ENCODE measurements at places on chromosomes 3 and 15.

- no peak for DNase-seq
These were observed 91.6 kb downstream of the RASA2 start for GRCh38 chr3:141578202-141578973.

DNA sequence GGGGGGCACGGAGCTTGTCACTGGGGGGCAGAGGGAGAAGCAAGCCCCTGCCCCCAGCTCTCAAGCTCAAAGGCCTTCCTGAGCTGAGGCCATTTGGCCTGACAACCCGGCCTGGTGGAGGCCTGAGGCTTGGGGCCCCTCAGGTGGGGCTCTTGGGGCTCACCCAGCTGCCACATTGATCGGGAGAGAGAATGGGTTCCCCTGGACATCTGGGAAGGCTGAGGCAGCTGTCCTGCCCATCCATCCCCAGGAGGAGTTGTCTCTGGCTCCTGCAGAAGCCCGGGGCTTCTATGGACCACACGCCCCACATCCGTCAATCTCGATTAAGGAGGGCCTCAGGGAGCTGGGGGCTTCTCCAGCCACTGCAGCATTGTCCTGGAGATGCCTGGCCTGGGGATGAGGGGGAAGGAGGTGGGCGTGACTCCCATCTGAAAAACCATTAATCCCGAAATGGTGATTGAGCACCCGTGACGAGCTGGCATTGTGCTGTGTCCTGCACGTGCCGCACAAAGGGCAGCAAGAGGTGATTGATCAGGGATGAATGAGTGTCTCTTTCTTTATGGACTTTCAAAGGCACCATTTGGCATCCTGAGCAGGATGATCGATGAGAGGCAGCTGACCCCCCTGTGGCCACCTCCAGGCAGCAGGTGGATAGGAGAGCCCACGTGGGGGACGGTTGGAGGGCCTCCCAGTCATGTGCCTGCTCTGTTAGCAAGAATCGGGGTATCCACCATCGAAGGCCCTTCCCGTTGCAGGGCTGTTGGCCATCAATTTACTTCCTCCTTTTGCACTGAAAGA lies 17.2 kb upstream of the CRABP1 start:
- DNase-seq, result no peak

DNA sequence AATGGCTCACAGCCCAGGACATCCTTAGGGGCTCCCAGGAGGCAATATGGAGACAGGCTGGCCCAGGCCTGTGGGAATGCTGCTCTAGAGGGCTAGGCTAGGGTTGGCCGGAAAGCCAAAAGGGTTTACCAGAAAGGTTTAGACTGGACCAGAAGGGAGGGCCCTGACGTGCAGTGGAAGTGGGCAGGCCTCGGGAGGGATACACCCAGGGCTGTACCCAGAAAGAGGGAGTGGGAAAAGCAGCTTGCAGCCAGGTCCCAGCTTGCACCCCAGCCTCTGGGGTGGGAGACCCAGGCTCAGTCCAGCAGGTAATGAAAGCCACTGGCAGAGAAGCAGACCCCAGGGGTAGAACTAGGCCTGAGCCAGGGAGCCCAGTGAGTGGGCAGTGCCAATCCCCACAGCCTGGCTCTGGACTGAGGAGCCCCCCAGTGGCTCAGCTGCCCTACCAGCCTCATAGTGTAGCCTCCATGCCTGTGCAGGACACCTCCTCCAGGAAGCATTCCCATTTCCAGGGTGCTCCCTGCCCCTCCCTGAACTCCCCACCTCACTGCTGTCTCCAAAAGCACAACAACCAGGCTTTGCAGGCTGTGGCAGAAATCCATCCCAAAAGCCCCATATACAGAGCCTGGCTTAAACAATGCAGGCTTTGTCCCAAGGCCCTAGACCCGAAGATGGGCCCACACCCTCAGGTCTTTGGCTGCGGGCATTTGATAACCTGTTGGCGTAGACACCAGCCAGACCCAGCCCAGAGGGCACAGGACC lies 3.5 kb downstream of the GORASP1 start:
- DNase-seq, result no peak

- DNase-seq, result no peak
These were observed 381.2 kb upstream of the CBLB start for GRCh38 chr3:106249981-106250380.

- no peak for DNase-seq
These were observed 33.5 kb downstream of the SUCLG2 start for GRCh38 chr3:67620869-67621268.

DNA sequence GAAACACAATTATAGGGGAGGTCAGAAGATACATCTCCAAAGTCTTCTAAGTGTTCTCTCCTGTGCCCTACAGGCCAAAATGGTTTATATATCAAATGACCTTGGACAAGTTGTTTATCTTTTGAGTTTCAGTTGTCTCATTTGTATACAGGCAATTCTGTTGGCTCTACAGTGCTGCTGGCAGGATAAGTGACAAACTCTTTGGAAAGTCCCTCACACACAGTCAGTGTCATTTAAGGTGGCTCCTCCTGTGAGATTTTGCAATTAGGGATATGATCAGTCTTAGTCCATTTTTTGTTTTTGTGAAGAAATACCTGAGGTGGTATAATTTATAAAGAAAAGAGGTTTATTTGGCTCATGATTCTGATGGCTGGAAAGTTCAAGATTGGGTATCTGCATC lies 1035.8 kb upstream of the CFAP20DC start:
- DNase-seq, result no peak

GRCh38 chr15:62052713-62053112 lies 7.5 kb downstream of the VPS13C start:
- DNase-seq, result no peak

GRCh38 chr3:195591852-195592251 lies 8.1 kb upstream of the APOD start:
- no peak for DNase-seq

DNA sequence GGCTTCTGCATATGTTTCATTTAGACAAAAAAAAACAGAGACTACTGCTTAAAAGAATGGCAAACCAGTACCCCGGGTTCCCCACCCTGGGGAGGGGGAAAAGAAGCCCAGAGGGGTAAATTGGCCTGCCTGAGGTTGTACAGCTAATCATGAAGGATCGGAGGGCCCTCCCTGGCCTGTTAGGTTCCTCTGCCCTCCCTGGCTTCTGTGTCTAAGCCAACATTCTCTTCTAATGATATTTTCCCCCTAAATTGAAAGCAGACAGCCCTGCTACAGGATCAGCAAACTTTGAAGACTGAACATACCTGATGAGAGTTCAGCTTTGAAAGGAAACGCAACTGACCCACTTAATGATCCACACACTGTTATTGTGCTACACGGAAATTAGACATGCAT lies 2.5 kb downstream of the ARHGAP31 start:
- no peak for DNase-seq

GRCh38 chr3:128395500-128396162 lies 71.1 kb downstream of the DNAJB8 start:
- DNase-seq, result no peak

- no peak for DNase-seq
These were observed 111.6 kb downstream of the ALDH1A2 start for GRCh38 chr15:57953874-57954273.

DNA sequence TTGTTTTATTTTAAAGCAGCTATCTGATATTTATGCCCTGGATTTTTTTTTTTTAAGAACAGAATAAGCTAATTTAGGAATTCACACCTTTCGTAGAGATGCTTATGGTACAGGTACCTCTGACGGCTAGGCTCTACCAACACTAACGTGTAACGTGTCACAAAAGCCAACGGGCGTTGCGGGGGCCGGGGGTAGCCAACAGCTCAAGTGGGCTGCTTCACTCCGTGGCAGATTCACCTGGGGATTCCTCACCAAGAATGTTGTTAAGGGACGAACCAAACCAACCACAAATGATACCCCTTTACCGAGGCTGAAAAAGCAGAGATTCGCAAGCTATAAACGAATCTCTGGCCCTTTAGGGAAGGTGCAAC lies 1.0 kb downstream of the TMCC1 start:
- DNase-seq, result no peak

DNA sequence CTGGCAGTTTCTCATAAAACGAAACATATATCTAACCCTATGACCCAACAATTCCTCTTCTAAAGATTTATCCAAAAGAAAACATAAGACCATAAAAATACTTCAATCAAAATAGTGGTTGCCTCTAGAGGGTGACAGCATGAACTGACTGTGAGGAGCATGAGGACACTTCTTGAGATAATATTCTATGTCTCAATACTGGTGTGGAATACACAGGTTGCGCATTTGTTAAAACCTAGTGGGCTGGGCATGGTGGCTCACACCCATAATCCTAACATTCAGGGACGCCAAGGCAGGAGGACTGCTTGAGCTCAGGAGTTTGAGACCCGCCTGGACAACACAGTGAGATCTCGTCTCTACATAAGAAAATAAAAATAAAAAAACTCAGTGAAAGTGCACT lies 57.3 kb downstream of the HERC1 start:
- DNase-seq, result no peak

- DNase-seq, result no peak
These were observed 617.5 kb upstream of the NECTIN3 start for GRCh38 chr3:110454066-110454465.

DNA sequence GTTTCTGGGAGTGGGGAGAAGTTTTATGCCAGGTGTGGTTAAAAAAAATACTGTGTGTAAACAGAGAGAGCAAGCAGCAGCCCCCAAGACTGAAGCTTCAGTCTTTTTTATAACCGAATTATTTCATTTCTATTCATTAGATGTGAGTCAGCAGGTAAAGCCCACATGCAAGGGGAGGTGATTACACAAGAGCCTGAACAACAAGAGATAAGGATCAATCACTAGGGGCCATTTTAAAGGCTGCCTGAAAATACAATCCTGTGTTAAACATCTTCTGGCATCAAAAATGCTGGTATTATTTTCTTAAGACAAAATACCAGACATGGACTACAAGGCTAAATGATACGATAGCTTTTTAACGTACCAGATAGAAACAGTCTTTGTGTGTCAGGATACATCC lies 217.3 kb downstream of the SUCLG2 start:
- no peak for DNase-seq

DNA sequence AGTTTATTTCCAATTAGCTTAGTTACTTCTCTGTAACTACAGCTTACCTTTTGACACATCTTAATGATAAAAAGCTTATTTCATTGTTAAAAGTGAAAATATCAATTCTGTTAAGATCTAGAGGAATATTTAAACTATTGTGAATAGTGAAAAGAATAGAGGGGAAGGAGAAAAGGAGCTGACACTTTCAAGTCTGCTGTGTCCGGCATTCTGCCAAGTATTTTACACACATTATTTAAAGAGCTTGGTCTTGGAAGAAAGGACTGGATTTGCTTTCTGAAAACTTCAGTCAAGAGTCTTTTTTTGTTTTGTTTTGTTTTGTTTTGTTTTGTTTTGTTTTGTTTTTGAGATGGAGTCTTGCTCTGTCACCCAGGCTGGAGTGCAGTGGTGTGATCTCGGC lies 34.8 kb downstream of the CCDC80 start:
- DNase-seq, result no peak

DNA sequence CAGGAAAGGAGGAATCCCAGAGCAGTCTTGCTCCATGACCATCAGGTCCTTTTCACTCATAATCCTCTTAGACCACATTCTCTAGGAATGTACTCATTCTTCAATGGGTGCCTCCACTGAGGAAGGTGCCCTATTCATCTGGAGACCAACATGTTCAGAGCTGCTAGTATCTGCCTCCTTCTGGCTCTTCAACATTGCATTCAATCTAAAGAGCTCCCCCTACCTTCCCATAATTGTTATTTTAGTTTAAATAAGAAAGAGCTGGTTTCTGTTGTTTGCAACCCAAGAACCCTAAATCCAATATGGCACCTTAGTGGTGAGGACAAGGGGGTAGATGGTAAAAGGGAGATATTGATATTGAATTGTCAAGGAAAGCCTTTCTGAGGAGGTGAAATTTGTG lies 67.6 kb downstream of the SCN11A start:
- DNase-seq, result no peak

DNA sequence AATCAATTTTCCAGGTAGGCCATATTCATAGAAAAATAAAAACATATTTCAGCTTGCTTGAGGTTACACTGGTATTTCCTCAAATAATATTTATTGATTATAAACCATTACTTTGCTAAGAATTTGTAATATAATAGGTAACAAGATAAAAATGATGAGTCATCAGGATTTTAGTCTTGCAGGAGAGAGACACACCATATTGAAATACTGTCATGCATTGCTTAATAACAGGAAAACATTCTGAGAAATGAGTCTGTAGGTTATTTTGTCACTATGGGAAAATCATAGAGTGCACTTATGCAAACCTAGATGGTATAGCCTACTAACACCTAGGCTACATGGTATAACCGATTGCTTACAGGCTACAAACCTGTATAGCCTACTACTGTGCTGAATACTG lies 990.5 kb downstream of the OTOL1 start:
- DNase-seq, result no peak

DNA sequence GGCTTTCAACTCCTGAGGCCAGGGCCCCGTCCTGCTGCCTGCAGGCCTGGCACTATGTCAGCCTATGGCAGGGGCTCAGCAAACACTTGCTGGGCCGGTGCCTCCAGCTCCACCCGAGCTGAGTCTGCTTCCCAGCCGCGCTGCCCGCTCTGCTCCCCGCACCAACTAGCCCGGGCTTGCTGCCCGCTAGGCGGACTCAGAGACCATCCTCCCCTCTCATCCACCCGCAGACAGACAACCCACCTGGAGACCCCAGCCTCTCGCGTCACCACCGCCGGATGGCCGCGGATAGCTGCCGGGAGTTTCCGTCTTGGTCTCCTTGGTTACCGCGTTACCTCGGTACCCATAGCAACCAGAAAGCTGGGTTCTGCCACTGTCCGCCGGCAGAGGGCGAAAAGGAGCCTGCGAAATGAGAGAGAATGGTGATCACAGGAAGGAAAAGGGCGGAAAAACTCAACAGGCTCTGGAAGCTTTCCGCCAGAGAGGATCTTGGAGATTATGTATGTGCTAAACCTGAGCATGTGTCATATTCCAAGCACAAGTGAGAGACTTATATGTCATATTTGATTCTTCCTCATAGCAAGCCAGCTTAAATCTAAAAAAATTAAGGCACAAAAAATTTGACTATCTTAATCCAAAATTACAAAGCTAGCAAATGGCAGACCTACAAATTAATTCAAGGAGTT lies at the start of gene ZBBX:
Gene ZBBX, minus strand, starts transcription at position 294 of the 686 bp plus-strand sequence. CDS start 7,396 bp downstream, outside the sequence.
- DNase-seq, result peak; percentile 28

GRCh38 chr15:77014132-77015081 lies 19.5 kb downstream of the PSTPIP1 start:
- no peak for DNase-seq

DNA sequence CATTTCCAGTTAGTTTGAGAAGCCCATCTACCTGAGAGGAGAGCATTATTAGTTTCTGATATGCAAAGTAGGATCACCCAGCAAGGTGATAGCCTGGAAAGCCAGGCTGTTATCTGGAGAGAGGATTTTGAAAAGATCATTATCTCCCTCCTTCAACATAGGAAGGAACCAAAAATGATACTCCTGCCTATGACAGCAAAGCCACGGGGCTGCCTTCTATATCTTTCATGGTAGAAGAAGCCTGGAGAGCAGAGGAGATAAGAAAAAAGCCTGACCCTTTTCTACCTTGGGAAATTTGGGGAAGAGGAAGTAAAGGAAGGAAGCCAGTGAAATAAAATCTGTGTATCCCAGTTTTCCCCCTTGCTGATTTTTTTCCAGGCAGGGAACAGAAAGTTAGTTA lies 205.5 kb downstream of the MFSD1 start:
- no peak for DNase-seq

GRCh38 chr3:142735462-142735861 lies 11.6 kb downstream of the TRPC1 start:
- no peak for DNase-seq

All from thoracic aorta (tissue), 2 donors.